Mammary epithelial cell (primary cell): ENCODE measurements at places on chromosomes 11 and 22. TPM values are rescaled to one million over a fixed set of nuclear protein-coding genes. Genes with fewer than 3 reads are reported as not detected.

DNA sequence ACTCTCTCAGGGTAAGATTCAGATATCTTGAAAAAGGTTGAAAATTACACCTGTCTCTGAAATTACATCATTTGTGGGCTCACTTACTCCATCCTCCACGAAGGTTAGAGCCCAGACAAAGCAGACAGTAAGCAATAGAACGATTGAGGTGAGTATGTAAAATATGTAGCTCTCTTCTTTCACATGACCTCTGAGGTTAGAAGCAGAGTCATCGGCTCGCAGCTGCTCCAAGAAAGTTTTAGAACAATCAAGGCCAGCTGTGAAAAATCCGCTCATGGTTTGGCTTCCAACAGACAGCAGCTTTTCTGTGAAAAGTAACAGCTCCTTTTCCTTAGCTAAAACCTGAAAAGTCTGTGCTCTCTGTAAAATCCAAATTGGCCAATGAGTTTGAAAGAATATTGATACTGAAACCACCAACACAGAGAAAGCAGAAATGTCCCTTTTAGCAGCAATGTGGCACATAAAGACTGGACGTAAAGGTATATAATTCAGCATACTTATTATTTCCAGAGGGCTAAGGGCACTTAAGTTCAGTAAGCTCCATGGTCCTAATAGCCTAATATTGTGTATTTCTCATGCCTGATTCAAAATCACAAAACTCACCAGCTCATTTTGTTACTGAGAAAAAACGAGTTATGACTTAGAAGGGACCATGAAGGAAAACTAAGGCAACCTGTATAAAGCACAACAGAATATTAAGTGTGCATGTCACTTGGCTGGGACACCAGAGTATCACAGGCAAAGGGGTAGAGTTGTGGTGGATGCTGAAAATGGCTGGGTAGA is 78.2 kb downstream of the FAM76B start:
- peak; percentile 23 for DNase-seq

The CD6 gene
- not detected for total RNA-seq

GRCh38 chr11:16989554-16989953 is 24.7 kb downstream of the PLEKHA7 start:
- no peak for DNase-seq

DNA sequence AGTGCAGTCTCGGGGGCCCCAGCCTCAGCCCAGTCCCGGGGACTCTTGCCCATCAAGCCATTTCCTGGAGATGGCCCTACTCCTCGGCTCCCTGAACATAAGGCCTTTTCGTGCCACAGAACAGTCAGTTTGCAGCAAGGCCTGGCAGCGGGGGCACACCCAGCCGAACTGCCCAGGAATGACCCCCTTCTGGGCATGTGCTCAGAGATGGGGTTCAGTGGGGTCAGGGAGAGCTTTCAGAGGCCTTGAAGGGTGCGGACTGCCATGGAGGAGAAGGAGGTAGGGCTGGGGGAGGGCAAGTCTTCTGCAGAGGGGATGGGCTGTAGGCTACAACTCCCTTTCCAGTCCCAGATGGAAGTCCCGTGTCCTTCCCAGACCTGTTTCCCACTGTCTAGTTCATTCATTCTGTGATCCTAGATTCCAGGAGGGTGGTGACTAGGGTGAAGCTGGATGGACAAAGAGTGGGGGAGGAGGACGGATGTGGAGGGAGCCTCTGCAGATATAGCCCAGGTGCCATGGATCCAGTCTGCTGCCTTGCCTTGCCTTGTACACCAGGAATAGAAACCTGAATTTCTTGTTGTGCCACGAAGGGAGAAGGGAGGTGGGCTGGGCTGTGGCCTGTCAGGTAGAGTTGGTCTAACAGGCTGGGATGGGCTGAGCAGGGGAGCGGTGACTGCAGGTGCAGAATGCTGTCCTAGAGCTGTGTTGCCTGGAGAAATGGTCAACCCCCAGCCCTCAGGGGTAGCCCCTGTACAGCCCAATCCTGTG is 14.2 kb upstream of the OMP start:
- no peak for DNase-seq

- DNase-seq: no peak
Measured at GRCh38 chr11:111598559-111598958, 3.7 kb upstream of the SIK2 start.

The FIBIN gene
- total RNA-seq: 18.0 TPM

GRCh38 chr22:31346255-31346732 is at the start of gene PATZ1:
Gene PATZ1 (minus strand): TSS chr22:31346346. CDS start chr22:31345602, 744 bp downstream.
- DNase-seq: peak; percentile 39

The APOBEC3C gene
- total RNA-seq: 30.5 TPM

DNA sequence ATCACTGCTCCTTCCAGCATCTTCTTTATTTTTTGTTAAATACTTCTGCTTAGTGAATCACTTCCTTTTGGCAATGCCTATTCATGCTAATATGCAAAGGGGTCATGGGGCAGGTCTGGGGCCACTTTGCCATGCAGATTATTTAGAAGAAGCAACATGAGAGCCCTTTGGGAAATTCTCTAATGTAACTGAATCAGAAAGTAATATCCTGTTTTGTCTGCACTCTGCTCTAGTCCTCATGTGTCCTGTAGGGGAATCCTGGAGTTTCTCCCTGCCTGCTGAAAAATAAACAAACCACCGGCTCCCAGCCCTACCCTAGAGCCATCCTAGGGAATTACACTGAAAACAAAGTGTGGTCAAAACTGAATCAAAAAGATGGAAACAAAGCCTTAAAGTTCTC is 176.5 kb upstream of the POU2AF2 start:
- peak; percentile 27 for DNase-seq

DNA sequence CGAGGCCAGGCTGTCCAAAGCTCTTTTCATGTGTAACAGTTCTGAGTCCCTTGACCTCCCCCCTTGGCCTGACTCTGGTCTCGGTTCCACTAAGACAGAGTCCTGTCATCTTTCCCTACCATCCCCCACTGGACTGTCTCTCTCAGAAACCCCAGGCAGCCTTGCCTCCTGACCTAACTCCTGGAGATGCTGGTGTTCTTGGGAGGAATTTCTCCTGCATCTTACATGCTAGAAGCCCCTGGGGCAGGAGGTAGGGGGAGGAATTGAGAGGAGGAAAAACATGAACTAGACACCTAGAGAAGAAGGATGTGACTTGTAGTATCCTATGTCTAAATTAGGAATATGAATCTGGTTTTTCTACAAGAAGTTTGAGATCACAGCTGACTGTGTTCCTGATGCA is 648 bp upstream of the IL18BP start:
- no peak for DNase-seq

The MUC6 gene
- total RNA-seq: not detected in 2 replicates

DNA sequence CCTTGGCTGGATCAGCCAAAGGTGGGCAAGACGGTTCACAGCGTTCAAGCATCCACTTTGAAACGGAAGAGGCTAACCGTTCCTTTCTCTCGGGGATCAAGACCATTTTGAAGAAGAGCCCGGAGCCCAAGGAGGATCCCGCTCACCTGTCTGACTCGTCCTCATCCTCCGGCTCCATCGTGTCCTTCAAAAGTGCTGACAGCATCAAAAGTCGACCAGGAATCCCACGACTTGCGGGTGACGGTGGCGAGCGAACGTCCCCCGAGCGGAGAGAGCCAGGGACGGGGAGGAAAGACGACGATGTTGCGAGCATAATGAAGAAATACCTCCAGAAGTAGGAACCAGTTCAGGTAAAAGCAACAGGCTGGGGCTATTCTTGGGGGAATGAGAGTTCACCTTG is 141.9 kb upstream of the SEZ6L start:
- DNase-seq: no peak

The OR2D3 gene
- not detected in 2 replicates for total RNA-seq

- DNase-seq: no peak
Measured at GRCh38 chr22:45470871-45471270, 31.8 kb upstream of the FBLN1 start.

The LYVE1 gene
- total RNA-seq: not detected in 2 replicates

DNA sequence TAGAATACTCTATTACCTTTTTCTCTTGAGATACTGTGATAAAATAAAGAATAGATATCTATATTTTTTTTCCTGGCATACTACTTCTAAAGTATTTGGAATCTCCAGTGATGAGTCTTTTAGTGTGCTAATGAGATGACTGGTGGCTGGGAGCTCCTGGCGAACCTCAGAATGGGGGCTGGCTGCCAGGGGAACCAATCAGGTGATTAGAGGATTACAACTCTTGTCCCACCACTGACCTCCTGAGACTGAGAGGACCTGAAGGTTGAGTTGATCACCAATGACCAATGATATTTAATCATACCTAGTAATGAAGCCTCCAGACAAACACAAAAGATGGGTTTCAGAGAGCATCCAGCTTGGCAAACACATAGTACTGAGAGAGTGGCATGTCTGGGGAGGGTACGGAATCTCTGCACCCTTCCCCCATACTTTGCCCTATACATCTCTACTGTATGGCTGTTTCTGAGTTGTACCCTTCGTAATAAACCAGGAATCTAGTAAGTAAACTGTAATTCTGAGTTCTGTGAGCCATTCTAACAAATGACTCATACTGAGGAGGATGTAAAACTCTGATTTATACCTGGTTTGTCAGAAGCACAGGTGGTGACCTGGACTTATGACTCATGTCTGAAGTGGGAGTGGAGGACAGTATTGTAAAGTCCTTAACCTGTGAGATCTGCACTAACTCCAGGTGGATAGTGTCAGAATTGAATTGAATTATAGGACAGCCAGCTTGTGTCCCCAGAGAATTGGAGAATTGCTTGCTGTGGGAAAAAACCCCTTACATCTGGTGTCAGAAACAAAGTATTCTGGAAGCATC is 325.3 kb upstream of the LRRC4C start:
- DNase-seq: peak; percentile 93

GRCh38 chr22:35589071-35589755 is 27.9 kb downstream of the MB start:
- peak; percentile 96 for DNase-seq

The NELL1 gene
- total RNA-seq: not detected

GRCh38 chr11:113675003-113675561 is 31.0 kb downstream of the TMPRSS5 start:
- peak; percentile 92 for DNase-seq

DNA sequence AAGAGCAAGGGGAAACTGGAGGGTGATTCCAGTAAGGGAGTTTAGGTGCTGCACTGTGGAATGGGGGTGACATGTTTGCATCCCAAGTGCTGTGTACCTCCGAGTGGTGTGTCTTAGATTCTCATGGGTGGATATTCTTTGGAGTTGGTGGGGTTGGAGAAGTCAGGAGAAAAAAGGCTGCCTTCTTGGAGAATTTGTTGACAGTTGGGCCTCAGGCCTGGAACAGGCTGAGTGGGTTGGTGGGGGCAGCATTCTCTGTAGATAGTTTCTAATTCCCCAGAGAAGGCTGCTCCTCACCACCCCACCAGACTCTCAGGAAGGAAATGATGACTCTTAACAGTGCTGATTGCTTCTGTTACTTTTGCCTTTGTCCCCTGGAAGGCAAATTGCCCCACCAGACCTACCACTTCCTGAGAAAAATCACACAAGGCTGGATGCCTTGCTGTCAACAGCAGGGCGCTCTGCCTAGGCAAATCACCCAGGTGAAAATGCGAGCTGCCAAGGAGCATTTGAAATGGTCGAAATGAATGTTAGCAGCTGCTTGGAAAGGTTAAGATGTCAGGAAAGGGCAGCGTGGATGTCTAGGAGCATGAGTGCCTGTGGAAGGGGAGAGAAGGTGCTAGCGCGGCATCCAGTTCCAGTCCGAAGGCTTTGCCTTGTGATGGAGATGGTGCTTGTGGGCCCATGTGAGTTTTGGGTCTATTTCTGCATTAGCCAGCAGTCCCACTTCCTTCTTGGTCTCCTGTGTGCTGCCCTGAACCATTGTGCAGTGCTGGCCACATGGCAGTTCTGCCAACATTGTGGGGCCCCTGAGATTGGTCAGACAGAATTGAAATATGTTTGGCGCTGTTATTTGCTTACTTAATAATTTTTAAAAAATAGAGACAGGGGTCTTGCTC is 29.7 kb upstream of the SORL1-AS1 start:
- DNase-seq: no peak

DNA sequence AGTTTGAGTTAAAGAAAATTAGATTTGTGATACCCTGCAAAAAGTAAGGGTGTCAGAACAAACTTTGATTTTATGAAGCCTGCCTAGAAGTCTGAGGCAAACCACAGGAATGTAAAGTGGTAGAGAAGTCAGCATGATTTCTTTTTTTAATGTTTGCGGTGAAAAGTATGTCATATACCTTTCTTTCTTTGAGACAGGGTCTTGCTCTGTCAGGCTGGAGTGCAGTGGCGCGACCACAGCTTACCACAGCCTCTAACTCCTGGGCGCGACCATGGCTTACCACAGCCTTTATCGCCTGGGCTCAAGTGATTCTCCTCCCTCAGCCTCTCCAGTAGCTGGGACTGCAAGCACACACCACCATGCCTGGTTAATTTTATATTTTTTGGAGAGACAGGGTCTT is 4.7 kb downstream of the API5 start:
- peak; percentile 29 for DNase-seq

DNA sequence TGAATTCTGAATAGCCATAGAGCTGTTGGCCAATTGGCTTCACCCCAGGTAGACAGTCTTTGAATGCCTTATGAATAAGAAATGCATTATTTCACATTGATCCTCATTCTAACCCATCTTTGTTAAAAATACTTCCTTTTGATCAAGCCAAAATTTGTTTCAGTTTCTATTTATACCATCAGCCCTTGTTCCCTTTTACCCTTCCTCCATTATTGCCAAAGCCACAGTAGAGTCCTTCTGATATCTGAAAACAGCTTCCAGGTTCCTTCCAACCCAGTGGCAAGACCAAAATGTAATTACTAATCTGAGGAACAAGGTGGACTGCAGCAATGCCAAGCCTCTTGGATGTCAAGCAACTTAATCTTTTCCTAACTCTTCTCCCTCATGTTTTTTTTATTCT is 458.8 kb downstream of the BUD13 start:
- no peak for DNase-seq

DNA sequence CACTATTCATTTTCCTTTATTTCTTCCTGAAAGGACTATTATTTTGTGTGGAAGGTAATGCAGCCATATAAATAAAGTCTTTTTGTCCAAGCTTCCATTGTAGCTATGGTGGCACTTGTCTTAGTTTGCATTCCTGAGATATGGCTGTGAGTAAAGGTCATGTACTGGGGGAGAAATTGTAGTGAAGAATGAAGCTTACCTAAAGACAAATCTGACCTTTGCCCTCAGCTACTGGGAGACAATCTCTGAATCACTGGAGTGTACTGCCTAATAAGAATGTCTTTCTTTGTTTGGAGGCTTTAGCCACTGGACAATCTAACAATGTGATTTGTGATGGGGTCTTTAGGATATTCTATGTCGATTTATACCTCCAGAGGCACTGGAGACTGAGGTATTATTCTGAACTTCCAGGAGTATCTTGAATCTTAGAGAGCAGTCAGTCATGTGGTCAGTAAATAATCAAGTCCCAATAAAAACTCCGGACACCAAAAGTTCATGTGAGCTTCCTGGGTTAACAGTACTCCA is 39.7 kb upstream of the OR5AK2 start:
- DNase-seq: no peak

GRCh38 chr22:35409783-35410662 is 10.1 kb downstream of the MCM5 start:
- DNase-seq: no peak

The ANO5 gene
- total RNA-seq: under 0.01 TPM

The CCDC157 gene
- 3.2 TPM for total RNA-seq

- DNase-seq: no peak
Measured at GRCh38 chr11:70569996-70570692, 171.8 kb downstream of the CTTN start.
